ENCODE measurements at places on chromosomes 7 and 10.

- no peak for DNase-seq
Measured at GRCh38 chr7:129089521-129090212, 34.8 kb upstream of the TNPO3 start.

DNA sequence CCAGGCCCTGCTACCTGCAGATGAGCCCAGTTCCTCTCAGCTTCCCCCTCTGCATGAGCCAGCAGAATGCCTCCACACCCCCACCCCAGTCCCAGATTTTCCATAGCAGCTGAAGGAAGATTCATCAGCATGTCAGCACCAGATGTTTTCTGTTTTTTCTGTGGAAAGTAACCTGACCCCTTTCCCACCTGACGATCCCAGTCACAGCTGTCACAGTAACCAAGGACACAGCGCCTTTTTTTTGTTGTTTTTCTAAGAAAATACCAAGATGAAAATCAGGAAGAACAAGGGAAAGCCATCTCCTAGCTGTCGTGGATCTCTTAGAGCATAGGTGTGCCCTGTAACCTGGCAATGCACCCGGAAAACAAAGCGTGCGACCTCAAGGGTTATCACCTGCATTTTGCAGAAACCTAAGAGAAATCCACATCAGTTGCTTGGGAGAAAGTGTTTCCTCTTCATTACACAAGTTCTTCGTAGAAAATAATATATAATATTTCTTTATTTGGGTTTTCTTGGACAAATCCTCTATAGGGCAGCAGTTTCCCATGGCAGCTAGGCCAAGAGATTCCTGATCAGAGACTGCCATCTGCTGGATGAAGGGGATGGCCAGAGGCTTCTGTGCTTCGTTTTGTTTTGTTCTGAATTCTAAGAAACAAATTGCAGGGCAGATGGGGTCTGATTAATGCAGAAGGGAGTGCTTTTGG, 401.9 kb downstream of the TNS3 start:
- no peak for DNase-seq

- no peak for DNase-seq
Measured at GRCh38 chr10:95462740-95463667, 98.2 kb downstream of the SORBS1 start.

GRCh38 chr7:122628651-122629411, 70.1 kb downstream of the RNF133 start:
- no peak for DNase-seq

- DNase-seq: no peak
Measured at GRCh38 chr7:116802144-116802745, 60.1 kb upstream of the CAPZA2 start.

DNA sequence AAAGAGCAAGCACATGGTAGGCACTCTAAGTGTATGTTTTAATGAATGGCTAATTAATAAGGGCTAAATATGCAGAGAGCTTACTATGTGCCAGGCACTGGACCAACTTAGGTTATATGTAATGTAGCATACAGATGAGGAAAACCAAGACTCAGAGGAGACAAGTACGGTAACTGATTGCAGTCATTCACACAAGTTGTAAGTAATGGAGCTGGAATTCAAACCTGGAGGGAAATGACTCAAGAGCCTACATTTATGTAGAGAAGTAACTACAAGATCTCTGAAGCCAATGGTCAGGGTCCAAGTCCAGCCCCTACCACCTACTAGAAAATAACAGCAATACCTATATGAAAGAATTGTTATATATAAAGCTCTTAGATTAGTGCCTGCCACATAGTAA, 97.3 kb upstream of the KCNIP2 start:
- DNase-seq: no peak

GRCh38 chr7:54792383-54792782, 33.4 kb upstream of the SEC61G start:
- DNase-seq: no peak

GRCh38 chr10:101214446-101215396, 14.5 kb downstream of the LBX1 start:
- peak; percentile 81 for DNase-seq

GRCh38 chr7:4383584-4383983, 298.5 kb upstream of the FOXK1 start:
- no peak for DNase-seq

- no peak for DNase-seq
Measured at GRCh38 chr10:99276848-99277486, 41.3 kb upstream of the HPSE2 start.

GRCh38 chr7:106089647-106090046, 22.5 kb downstream of the SYPL1 start:
- DNase-seq: no peak

- no peak for DNase-seq
Measured at GRCh38 chr7:30247541-30248401, 36.6 kb upstream of the ZNRF2 start.

DNA sequence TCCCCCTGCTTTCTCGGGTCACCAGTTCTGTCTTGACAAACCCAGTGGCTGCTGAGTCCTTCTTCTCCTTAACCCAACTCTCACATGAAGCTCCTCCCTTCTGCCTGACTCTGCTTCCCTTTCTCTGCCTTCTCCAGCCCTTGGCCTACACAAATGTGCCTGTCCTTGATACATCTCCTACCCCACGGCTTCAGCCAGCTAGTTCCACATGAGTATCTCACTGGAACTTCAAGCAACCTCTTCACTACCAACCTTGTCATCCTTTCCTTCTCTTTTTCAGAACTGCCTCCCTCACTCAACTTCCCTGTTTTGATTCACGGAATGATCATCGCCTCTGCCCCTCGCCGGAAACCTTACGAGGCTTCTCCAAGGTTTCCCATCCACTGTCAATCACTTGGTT, 55.9 kb downstream of the PDIA4 start:
- DNase-seq: no peak

- DNase-seq: no peak
Measured at GRCh38 chr7:74104702-74105101, 21.1 kb downstream of the LIMK1 start.

DNA sequence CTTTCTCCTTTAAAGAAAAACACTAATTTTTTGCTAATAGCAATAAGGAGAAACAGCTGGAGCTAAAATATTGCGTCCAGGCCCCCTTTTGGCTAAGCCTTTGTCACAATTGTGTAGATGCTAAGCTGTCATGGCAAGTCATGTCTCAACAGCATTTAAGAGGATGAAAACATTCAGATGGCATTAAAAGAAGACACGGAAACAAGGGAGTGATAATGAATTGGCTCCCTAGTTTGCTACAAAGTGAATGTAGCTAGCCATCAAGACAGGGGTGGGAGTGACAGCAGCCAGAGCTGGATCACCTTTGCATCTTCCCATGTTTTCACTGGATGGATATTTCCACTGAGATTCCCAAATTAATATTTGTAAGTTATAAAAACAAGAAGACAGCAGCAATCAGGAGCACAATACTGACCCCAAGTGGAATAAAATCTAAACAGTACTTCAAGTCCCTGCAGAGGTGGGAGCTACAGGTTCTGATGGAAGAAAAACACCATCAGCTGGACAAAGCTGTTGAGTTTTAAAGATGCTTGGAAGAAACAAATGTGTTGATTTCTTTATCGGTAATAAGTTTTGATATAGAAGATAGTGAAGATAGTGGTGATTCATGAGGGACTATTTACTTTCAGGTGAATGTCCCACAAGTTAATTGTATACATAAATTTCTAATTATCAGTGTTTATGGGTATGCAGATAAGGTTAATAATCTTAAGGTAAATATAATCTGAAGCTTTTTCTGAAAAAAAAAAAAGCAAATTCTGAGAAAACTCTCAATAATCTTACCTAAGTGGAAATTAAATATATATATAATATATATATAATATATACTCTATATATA, 129.4 kb downstream of the SLC16A9 start:
- DNase-seq: no peak

GRCh38 chr7:20439416-20440185, 108.9 kb downstream of the ITGB8 start:
- no peak for DNase-seq

GRCh38 chr7:123972045-123972444, 47.0 kb downstream of the SPAM1 start:
- DNase-seq: no peak

GRCh38 chr7:38311329-38311937, 38.0 kb upstream of the TARP start:
- no peak for DNase-seq

GRCh38 chr10:126017961-126018560, 121.7 kb downstream of the FANK1 start:
- DNase-seq: no peak

DNA sequence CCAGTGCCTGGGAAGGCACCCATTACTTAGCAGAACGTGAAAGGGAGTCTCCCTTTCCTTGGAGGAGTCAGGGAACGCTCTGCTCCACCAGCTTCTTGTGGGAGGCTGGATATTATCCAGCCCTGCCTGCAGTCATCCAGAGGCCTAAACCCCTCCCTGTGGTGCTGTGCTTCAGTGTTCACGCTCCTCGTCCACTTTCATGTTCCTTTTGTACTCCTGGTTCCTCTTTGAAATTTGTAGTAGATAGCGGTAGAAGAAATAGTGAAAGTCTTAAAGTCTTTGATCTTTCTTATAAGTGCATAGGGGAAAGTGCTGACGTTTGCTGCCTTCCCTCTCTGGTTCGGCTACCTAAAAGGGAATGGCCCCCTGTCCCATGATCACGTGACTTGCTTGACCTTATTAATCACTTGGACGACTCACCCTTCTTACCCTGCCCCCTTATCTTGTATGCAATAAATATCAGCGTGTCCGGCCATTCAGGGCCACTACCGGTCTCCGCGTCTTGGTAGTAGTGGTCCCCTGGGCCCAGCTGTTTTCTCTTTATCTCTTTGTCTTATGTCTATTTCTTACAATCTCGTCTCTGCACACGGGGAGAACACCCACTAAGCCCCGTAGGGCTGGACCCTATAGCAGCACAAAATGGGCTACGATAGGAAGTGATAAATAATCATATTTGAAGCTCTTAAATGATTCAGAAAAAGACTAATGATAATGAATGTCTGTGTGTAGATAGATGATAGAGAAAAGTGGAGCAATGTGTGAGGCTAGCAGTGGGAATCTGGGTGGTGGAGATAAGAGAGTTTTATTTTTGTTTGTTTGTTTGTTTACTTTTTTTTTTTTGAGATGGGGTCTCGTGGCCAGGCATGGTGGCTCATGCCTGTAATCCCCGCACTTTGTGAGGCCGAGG, 5.8 kb upstream of the ESYT2 start:
- DNase-seq: no peak

GRCh38 chr10:125882596-125882995, 1.5 kb upstream of the DHX32 start:
- no peak for DNase-seq

- DNase-seq: no peak
Measured at GRCh38 chr7:5349005-5349380, 66.2 kb downstream of the SLC29A4 start.

GRCh38 chr10:34179280-34179679, 635.8 kb downstream of the PARD3 start:
- no peak for DNase-seq

DNA sequence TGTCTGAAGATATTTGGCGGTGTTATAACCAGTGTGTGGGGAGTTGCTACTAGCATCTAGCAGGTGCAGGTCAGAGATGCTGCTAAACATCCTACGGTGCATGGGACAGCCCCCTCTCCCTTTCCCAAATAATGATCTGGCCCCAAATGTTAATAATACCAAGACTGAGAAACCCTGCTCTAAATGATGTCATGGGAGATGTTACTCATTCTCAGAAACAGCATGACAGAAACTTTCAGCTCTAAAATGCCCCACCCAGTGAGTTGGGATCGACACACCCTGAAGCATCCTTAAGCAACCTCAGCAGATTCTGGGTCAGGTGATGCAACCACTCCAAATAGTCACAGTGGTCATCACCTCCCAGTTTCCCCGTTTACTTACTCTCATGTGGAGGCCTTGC, 108.8 kb upstream of the MPP7 start:
- no peak for DNase-seq

GRCh38 chr10:46226232-46226631, 60.6 kb upstream of the ANTXRL start:
- peak; percentile 5 for DNase-seq

GRCh38 chr10:117240621-117241529, at the start of gene SLC18A2:
SLC18A2 (plus strand) TSS chr10:117241114; CDS start chr10:117241694, 580 bp downstream.
- DNase-seq: no peak

- DNase-seq: no peak
Measured at GRCh38 chr7:47361746-47362215, 220.1 kb downstream of the TNS3 start.

DNA sequence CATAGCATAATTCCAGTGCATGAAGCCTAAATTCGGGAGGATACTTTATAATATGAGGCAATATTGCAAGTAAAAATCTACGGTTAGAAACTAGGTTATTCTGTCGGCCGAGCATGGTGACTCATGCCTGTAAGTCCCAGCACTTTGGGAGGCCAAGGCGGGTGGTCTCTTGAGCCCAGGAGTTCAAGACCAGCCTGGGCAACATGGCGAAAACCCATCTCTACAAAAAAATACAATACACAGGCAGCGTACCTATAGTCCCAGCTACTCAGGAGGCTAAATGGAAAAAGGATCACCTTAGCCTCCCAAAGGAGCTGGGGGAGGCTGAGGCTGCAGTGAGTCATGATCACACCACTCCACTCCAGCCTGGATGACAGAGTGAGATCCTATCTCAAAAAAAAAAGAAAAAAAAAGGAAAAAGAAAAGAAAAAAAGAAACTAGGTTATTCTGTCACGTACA, 14.2 kb downstream of the SKAP2 start:
- DNase-seq: no peak

DNA sequence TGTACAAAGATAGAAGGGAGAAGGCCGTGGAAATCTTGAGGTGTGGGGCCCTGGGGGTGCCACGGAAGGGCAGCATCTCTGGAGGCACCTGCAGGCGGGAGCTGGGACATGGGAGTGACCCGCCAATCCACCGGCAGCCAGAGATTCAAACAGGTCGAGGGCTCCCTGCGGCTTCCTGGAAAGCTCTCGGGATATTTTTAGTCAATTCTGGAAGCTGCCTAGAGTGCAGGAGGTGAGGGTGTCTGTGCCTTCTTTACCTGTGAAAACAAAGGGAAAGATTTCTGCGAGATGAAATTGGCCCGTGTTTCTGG, 16.6 kb downstream of the MNX1 start:
- DNase-seq: no peak

DNA sequence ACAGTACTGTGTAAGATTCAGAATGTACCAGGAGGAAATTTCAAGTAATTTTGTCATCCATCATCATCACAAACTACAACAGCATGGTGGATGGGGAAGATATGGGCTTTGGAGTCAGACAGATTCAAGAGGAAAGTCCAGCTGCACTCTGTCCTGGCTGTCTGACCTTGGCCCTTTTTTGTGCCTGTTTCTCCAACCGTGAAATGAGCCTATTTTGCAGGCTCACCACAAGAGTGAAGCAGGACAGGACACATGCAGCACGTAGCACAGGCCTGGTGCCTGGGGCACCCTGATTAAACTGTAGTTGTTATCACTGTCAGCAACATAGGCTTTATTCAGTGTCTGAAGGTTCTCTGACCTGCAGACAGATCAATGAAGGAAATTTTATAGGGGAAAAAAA, 37.6 kb downstream of the RHOBTB1 start:
- no peak for DNase-seq
